ENCODE measurements at places on chromosomes 12 and 14. TPM values are rescaled to one million over a fixed set of nuclear protein-coding genes. Genes with fewer than 3 reads are reported as not detected.

DNA sequence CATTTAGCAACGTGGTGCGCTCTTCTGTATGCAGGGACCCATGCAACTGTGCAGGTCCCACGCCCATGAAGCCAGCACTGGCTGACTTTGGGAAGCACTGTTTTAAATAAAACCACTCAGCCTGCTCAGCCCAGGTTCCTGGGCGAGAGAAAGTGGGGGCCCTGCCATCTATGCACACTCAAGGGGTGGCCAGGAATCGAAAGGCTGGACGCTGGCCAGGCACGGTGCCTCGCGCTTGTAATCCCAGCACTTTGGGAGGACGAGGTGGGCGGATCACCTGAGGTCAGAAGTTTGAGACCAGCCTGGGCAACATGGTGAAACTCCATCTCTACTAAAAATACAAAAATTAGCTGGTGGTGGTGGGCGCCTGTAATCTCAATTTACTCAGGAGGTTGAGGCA, 179.9 kb upstream of the TBX3 start:
- no peak for DNase-seq
- no peaks in the 10 kb centered on the region for H3K36me3 ChIP-seq
- H3K27me3 ChIP-seq = no peaks in the 10 kb centered on the region
- H3K4me1 ChIP-seq = no peaks in the 10 kb centered on the region

- H3K27ac ChIP-seq = no peak overlapping the region
- H3K27me3 ChIP-seq = no peaks in the 10 kb centered on the region
- no peaks in the 10 kb centered on the region for H3K4me1 ChIP-seq
- no peak overlapping the region for H3K4me3 ChIP-seq
- no peaks in the 10 kb centered on the region for H3K36me3 ChIP-seq
Measured at GRCh38 chr12:103422328-103422727, 73.4 kb downstream of the C12orf42 start.

GRCh38 chr14:68145036-68145435, 325.5 kb downstream of the RAD51B start:
- no peak overlapping the region for H3K4me3 ChIP-seq
- no peaks in the 10 kb centered on the region for H3K27me3 ChIP-seq
- no peaks in the 10 kb centered on the region for H3K36me3 ChIP-seq
- DNase-seq = no peak
- peak overlapping the region; percentile 70 for H3K27ac ChIP-seq

DNA sequence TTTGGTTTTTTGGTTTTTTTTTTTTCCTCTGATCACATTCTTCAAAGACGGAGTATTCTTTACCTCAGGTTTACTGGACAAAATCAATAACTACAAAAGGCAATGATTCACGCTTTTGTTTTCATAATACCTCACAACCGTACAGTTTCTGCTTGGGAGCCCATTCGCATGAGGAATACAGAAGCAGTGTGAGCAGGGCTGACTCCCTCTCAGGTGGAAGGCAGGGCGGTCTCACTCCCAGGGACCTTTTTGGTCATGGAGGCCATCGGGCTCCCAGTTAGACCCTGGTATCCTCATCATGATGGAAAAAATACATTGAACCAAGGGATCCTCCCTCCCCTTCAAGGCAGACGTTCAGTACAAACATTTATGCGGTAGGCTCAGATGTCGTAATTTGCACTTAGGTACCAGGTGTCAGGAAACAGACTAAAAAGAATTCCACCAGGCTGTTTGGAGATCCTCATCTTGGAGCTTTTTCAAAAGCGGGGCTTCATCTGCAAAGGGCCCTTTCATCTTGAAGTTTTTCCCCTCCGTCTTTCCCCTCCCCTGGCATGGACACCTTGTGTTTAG, 19.0 kb upstream of the TIGAR start:
- DNase-seq = no peak
- peak overlapping the region; percentile 53 for H3K27ac ChIP-seq
- H3K36me3 ChIP-seq = no peaks in the 10 kb centered on the region
- H3K4me3 ChIP-seq = no peak overlapping the region

DNA sequence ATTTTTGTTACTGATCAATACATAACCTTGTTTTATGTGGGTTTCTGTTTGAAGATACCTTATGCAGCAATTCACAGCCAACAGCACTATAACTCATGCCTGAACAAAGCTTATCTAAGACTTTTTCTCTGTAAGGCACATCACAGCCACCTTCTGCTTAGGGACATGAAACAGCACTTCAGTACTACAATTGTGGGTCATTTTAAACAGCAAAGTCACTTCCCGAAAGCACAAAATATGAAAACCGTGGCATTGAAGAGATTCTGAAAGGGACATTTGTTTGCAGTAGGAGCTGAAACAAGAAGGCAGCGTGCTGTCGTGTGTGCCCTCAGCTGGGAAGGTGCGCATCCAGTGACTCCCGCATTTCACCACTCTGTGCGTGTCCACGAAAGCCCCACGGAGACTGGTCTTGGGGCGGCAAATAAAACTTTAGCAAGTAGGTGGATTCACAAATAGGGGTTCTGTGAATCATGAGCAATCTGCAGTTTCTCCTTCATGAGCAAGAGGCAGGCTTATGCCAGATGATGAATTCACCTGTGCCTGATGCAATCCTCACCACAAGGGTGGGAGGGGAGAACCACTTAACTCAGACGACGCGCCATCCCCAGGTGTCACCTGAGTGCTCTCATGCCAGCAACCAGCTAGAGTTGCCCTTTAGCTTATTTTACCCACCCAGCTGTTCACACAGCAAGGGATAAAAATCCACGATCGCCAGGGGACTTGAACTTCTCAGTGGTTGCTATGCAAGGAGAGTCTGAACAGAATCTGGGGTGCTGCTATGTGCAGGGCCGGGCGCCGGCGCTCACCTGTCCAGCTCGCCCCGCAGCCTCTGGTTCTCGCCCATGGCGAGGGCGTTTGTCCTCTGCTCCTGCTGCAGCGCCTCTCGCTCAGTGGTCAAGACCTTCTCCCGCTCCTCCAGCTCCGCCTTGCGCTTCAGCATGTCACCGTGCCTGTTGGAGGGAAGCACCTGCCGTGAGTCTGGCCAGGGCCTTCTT, 54.9 kb upstream of the GPR68 start:
- no peak overlapping the region for H3K4me3 ChIP-seq
- DNase-seq = no peak
- peaks cover 37% of the 10 kb centered on the region for H3K36me3 ChIP-seq

GRCh38 chr14:95611293-95611880, 74.8 kb upstream of the TCL1B start:
- H3K36me3 ChIP-seq = no peaks in the 10 kb centered on the region
- H3K4me3 ChIP-seq = no peak overlapping the region
- no peaks in the 10 kb centered on the region for H3K27me3 ChIP-seq
- no peaks in the 10 kb centered on the region for H3K4me1 ChIP-seq
- H3K27ac ChIP-seq = no peak overlapping the region

GRCh38 chr12:63264629-63265028, 113.6 kb upstream of the AVPR1A start:
- H3K27me3 ChIP-seq = no peaks in the 10 kb centered on the region
- no peak for DNase-seq
- no peak overlapping the region for H3K27ac ChIP-seq
- no peak overlapping the region for H3K4me3 ChIP-seq
- no peaks in the 10 kb centered on the region for H3K4me1 ChIP-seq

DNA sequence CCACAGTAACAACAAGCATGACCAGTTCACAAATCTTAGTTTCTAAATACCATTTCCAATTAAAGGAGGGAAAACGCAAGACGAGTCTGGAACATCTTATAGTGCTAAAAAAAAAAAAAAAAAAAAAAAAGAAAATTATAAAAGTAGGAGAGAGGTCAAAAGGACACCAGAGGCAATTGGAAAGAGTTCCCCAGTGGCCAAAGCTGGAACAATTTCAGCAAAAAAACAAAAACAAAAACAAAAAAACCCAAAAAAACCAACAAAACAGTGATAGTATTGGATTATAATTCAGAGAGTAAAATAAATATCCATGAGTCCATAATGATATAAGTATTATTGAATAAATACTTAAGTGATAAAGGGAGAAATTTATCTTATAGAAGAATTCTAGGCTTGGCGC, 10.3 kb upstream of the NAP1L1 start:
- H3K27ac ChIP-seq = no peak overlapping the region
- H3K4me3 ChIP-seq = no peak overlapping the region
- no peaks in the 10 kb centered on the region for H3K4me1 ChIP-seq
- no peak for DNase-seq
- H3K36me3 ChIP-seq = no peaks in the 10 kb centered on the region

- H3K27me3 ChIP-seq = no peaks in the 10 kb centered on the region
- peaks cover 94% of the 10 kb centered on the region for H3K36me3 ChIP-seq
- peak overlapping the region; percentile 71 for H3K27ac ChIP-seq
- peaks cover 57% of the 10 kb centered on the region for H3K4me1 ChIP-seq
- DNase-seq = peak; percentile 90
Measured at GRCh38 chr14:73728717-73729330, 14.6 kb upstream of the PNMA1 start.

DNA sequence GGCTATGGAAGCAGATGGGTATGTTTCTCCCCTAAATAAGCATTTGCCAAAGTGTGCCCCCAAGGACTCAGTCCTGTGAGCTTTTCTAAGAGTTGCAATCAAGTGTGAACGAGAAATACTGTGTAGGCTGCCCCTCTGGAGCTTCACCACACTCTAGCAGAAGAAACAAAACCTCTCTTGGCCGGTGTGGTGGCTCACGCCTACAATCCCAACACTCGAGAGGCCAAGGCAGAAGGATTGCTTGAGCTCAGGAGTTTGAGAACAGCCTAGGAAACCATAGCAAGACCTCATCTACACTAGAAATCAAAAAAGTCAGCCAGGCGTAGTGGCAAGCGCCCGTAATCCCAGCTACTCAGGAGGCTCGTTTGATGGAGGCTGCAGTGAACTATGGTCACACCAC, 9.8 kb downstream of the VPS37B start:
- no peaks in the 10 kb centered on the region for H3K36me3 ChIP-seq
- no peak for DNase-seq
- no peaks in the 10 kb centered on the region for H3K27me3 ChIP-seq
- H3K4me3 ChIP-seq = no peak overlapping the region
- peaks cover 92% of the 10 kb centered on the region for H3K4me1 ChIP-seq
- H3K27ac ChIP-seq = no peak overlapping the region

GRCh38 chr14:100691395-100692056, 35.2 kb upstream of the DLK1 start:
- DNase-seq = no peak
- no peaks in the 10 kb centered on the region for H3K36me3 ChIP-seq
- H3K27ac ChIP-seq = no peak overlapping the region
- no peak overlapping the region for H3K4me3 ChIP-seq
- H3K27me3 ChIP-seq = peaks cover 77% of the 10 kb centered on the region
- H3K4me1 ChIP-seq = no peaks in the 10 kb centered on the region

- no peak overlapping the region for H3K4me3 ChIP-seq
- DNase-seq = no peak
- H3K36me3 ChIP-seq = no peaks in the 10 kb centered on the region
- H3K27me3 ChIP-seq = no peaks in the 10 kb centered on the region
- H3K27ac ChIP-seq = no peak overlapping the region
- no peaks in the 10 kb centered on the region for H3K4me1 ChIP-seq
Measured at GRCh38 chr14:98120831-98121464, 1151.0 kb downstream of the BCL11B start.

DNA sequence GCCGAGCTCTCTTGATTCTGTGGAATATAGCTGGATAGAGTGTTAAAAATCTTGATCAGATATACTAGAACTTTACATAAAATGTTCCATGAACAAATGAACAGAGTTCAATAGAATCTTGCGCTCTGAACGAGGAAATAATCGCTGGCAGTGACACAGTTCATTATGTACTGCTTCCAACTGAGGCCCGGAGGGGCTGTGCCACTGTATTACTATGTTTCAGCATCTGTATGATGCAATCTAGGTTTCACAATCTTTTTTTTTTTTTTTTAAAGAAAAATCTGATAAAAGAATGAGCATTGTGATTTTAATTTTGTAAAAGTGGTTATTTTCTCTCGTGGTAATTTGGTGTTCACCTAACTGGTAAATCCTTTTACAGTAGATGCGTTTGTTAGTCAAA, 77.2 kb downstream of the FERMT2 start:
- no peak for DNase-seq
- peak overlapping the region; percentile 6 for H3K27ac ChIP-seq
- H3K36me3 ChIP-seq = peaks cover 84% of the 10 kb centered on the region
- peaks cover 20% of the 10 kb centered on the region for H3K4me1 ChIP-seq
- no peaks in the 10 kb centered on the region for H3K27me3 ChIP-seq

DNA sequence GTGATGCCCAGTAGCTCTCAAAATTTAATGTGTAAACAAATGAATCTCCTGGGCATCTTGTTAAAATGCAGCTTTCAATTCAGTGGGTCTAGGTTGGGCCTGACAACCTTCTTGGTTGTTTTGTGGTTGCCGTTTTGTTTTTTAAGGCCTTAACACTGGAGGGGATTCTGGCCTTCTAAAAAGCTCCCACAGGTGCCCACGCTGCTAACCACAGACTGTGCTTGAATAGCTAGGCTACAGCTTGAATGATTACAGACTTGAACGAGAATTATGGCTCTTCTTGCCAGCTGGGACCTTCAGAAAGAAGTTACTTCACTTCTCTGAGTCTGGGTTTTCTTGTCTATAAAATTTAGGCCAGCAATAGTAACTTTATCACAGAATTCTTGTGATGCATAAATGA, 1.3 kb upstream of the FLVCR2 start:
- H3K36me3 ChIP-seq = no peaks in the 10 kb centered on the region
- H3K27ac ChIP-seq = no peak overlapping the region
- peaks cover 14% of the 10 kb centered on the region for H3K4me1 ChIP-seq
- no peaks in the 10 kb centered on the region for H3K27me3 ChIP-seq
- H3K4me3 ChIP-seq = no peak overlapping the region
- DNase-seq = no peak

GRCh38 chr14:59882957-59883356, 12.4 kb upstream of the RTN1 start:
- H3K27ac ChIP-seq = no peak overlapping the region
- H3K27me3 ChIP-seq = peaks cover 9% of the 10 kb centered on the region
- H3K4me1 ChIP-seq = no peaks in the 10 kb centered on the region

DNA sequence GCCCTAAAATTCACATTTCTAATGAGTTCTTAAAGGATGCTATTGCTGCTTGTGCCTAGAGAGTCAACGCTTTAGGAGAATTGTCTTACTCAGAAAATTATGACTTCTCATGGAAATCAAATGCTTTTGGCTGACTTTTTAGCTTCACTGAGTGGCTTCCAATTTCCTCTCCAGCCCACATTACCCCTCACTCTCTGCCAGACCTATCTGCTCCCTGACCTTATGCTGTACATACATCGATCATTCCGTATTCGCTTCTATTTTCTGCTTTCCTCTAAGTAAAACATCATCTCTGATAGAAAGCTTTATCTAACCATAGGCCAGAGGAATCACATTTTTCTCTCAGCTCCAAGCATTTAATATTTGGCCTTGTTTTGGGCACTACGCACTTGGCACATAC, 12.5 kb upstream of the SMCO3 start:
- no peak for DNase-seq
- H3K36me3 ChIP-seq = no peaks in the 10 kb centered on the region
- no peak overlapping the region for H3K4me3 ChIP-seq
- H3K4me1 ChIP-seq = peaks cover 7% of the 10 kb centered on the region
- H3K27me3 ChIP-seq = no peaks in the 10 kb centered on the region

GRCh38 chr12:96878704-96879103, 28.4 kb upstream of the NEDD1 start:
- no peaks in the 10 kb centered on the region for H3K36me3 ChIP-seq
- no peak overlapping the region for H3K27ac ChIP-seq
- H3K4me3 ChIP-seq = no peak overlapping the region
- H3K27me3 ChIP-seq = peaks cover 10% of the 10 kb centered on the region

PTCSC3 gene
- total RNA-seq = not detected

SERPINA10 gene
- not detected for total RNA-seq

TCL1B gene
- not detected for total RNA-seq

P2RX2 gene
- total RNA-seq = not detected

CNTN1 gene
- total RNA-seq = 0.59 TPM

OASL gene
- total RNA-seq = 1.00 TPM

All from heart right ventricle (tissue), 16 donors.